Renal cortical epithelial cell (primary cell): ENCODE measurements at places on chromosomes 12 and 14. TPM values are rescaled to one million over a fixed set of nuclear protein-coding genes. Genes with fewer than 3 reads are reported as not detected.

- DNase-seq: peak; percentile 54
Measured at GRCh38 chr14:74913986-74914573, 9.0 kb downstream of the RPS6KL1 start.

GRCh38 chr14:31855262-31855661, 221.8 kb upstream of the ARHGAP5 start:
- DNase-seq: no peak

DNA sequence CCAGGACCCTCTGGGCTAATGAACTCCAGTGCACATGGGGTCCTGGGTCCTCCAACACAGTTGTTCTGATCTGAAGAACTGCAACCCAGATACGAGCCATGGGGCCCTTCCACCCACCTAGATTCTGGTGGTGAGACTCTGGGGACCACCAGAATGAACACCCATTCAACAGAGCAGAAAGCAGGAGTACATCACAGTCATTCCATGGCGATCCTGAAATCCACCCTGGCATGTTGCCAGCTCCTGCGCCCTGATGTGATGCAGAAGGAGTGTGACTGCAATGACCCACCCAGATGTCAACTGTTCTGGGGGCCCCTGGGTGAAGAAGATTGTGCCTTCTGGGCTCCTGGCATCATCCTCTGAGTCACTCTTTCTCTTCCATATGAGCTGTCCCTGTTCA, 211.6 kb downstream of the KIF26A start:
- DNase-seq: no peak

DNA sequence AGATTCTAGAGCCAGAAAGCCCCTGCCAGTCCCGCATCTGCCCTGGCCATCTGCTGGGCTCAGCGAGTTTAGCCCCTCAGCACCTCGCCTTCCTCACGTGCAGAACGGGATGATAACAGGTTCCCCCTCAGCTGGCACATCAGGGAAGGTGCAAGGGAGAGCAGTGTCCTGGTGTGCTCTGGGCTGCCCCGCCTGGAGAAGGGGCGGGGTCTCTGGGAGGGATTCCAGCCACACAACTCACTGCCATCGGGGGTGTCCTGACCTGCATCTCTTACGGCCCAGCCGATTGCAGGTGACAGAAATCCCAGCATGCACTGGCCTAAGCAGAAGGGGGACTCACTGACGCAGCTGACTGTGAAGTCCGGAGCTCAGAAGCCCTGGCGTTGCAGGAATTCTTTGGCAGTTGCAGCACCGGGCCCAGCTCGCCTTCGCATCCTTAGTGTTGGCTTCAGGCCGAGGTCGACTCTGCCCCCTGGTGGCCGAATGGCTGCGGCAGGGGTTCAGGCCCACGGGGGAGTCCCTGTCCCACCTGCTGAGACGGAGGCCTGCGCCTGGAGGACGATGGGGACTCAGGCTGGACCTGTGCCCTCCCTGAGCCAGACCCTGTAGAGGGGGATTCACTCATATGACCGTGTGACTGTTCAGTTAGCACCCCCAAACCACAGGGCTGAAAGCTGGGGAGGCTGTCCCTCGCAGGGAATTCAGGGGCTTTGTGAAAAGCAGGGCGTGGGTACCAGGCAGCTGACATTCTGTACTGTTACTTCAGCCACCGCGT, 178.6 kb downstream of the ADGRD1 start:
- DNase-seq: peak; percentile 2

GRCh38 chr12:81252228-81252627, 174.3 kb downstream of the ACSS3 start:
- no peak for DNase-seq

- DNase-seq: no peak
Measured at GRCh38 chr12:60144395-60144794, 548.6 kb downstream of the SLC16A7 start.

GRCh38 chr14:77144412-77145115, 3.0 kb upstream of the ZDHHC22 start:
- DNase-seq: no peak

DNA sequence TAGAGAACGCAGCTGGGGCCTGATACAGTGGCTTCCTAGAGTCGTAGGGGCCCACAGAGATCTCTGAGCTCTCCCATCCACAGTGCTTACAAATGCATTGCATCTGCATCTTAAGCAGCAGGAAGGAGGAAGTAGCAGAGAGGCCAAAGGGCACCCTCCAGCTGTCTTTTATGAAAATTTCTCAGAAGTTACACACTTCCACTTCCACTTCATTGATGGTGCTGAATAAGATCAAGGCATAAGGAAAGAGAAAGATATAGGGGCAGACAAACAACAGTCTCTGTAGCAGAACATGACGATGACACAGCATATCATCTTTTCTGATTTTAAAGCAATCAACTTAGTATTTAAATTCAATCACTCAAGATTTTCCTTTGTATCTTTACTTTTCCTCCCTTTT, 51.6 kb upstream of the ABCC9 start:
- no peak for DNase-seq

GRCh38 chr12:65825183-65825506, 862 bp downstream of the HMGA2 start:
- no peak for DNase-seq

GRCh38 chr14:76929927-76930326, 98.6 kb downstream of the IRF2BPL start:
- no peak for DNase-seq

- DNase-seq: no peak
Measured at GRCh38 chr14:73913256-73913655, 26.6 kb downstream of the ZNF410 start.

- DNase-seq: no peak
Measured at GRCh38 chr12:54465857-54466523, 7.4 kb downstream of the GTSF1 start.

GRCh38 chr12:7645395-7646177, 20.1 kb downstream of the APOBEC1 start:
- DNase-seq: peak; percentile 21

Gene EML1
- 69.3 and 130 TPM in 2 replicates for total RNA-seq

Gene KIF26A
- total RNA-seq: under 0.01 and 0.05 TPM in 2 replicates

Gene CLEC2D
- 1.2 and 2.2 TPM in 2 replicates for total RNA-seq

Gene VRTN
- not detected in 2 replicates for total RNA-seq

Gene MEG3
- total RNA-seq: 0.69 and 14.3 TPM in 2 replicates

Gene ANKRD33
- total RNA-seq: not detected in 2 replicates

Gene GZMB
- not detected in 2 replicates for total RNA-seq

Gene OTX2
- not detected in 2 replicates for total RNA-seq

Gene CYP46A1
- 0.50 TPM in 1 of 2 replicates, not detected in the other for total RNA-seq

Gene FGF6
- not detected in 2 replicates for total RNA-seq
